Heart left ventricle (tissue), 16 donors: ENCODE measurements at places on chromosomes 1 and 21. TPM values are rescaled to one million over a fixed set of nuclear protein-coding genes. Genes with fewer than 3 reads are reported as not detected.

GUCA2A gene
- not detected for total RNA-seq

SPRR2A gene
- total RNA-seq, result not detected

COP1 gene
- 19.9 TPM for total RNA-seq

GRCh38 chr1:200896531-200897196, 2.0 kb downstream of the INAVA start:
- peaks cover 5% of the 10 kb centered on the region for H3K27me3 ChIP-seq
- H3K4me3 ChIP-seq, result no peak overlapping the region
- no peaks in the 10 kb centered on the region for H3K36me3 ChIP-seq

- no peak overlapping the region for H3K4me3 ChIP-seq
- H3K27ac ChIP-seq, result no peak overlapping the region
- peaks cover 84% of the 10 kb centered on the region for H3K36me3 ChIP-seq
- no peaks in the 10 kb centered on the region for H3K4me1 ChIP-seq
- H3K27me3 ChIP-seq, result no peaks in the 10 kb centered on the region
Measured at GRCh38 chr1:11211925-11212587, 22.9 kb downstream of the ANGPTL7 start.

DNA sequence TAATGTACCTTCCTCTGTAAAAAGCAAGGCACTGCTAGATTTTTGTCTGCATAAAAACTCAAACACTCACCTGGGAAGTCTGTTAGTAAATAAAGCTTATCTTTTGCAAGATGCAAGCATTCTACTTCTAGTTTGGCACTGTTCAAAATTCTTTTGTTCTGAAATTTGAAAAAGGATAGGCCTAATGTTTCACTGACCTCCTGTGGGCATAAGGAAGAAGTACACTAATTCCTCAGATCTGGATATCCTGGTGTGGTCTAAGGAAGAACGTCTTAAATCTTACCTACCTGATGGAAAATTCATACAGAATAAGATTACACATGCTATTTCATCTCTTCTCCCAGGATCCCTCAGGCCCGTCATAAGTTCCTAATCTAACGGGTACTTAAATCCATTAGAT, 93.5 kb upstream of the CAMK1G start:
- DNase-seq, result no peak
- no peak overlapping the region for H3K4me3 ChIP-seq
- no peaks in the 10 kb centered on the region for H3K4me1 ChIP-seq
- no peaks in the 10 kb centered on the region for H3K36me3 ChIP-seq

DNA sequence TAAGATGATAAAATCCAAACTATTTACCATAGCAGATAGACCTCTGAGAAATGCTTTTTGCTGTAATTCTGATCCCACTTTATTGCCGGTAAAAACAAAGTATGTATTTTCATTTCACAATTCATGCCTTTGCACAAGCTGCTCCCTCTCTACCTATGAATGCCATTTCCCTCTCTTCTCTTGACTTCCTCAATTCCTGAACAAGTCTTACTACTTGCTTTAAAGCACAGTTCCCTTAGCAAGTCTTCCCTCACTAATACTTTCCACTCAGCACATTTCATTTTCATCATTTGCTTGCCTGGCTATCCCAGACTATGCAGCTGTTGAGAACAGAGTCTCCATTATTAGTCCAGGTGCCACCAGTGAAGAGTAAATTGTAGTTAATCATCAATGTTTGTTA, 13.8 kb downstream of the GPATCH2 start:
- no peak for DNase-seq
- no peak overlapping the region for H3K27ac ChIP-seq
- H3K36me3 ChIP-seq, result peaks cover 32% of the 10 kb centered on the region
- no peaks in the 10 kb centered on the region for H3K4me1 ChIP-seq
- no peak overlapping the region for H3K4me3 ChIP-seq

GRCh38 chr1:213564215-213564659, 423.5 kb upstream of the PROX1 start:
- no peaks in the 10 kb centered on the region for H3K4me1 ChIP-seq
- DNase-seq, result no peak
- no peak overlapping the region for H3K4me3 ChIP-seq

DNA sequence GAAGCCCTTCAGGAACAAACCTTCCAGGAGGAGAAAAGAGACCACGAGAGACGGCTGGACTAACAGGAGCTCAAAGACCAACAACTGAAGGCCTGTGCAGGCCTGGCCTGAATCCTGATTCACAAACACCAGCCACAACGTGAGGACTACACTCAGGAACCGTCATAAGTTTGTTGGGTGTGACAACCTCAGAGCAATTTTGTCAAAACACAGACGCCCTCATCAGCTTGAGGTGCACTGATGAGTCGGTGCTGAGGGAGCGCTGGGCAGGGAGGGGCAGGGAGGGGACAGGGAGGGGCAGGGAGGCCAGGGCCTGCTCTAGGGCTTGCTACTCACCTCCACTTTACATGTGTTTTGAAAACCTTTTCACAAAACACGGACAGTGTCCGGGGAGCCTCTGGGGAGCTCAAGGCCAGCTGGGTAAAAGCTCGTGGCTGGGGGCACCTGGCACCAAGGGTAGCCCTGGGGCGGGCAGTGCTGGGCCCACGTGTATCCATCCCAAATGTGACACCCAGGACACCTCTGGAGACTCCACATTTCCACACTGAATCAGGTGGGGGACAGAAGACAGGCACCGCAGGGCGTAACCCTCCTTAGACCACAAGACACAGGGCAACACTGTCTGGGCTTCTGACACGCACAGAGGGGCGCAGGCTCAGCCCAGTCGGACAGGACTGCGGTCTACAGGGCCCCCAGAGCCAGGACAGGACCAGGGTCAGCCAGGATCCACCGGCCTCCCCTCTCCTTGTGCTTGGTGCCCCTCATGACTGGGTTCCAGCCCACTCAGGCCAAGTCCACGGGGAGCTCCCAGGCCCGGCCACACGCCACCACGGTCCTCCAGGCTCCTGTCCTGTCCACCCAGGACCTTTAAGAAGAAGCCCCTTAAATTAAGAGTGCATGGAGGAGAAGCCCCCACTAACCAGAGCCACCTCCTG, 16.5 kb downstream of the LSS start:
- H3K27ac ChIP-seq, result no peak overlapping the region
- H3K36me3 ChIP-seq, result peaks cover 83% of the 10 kb centered on the region
- no peak overlapping the region for H3K4me3 ChIP-seq
- no peak for DNase-seq

DNA sequence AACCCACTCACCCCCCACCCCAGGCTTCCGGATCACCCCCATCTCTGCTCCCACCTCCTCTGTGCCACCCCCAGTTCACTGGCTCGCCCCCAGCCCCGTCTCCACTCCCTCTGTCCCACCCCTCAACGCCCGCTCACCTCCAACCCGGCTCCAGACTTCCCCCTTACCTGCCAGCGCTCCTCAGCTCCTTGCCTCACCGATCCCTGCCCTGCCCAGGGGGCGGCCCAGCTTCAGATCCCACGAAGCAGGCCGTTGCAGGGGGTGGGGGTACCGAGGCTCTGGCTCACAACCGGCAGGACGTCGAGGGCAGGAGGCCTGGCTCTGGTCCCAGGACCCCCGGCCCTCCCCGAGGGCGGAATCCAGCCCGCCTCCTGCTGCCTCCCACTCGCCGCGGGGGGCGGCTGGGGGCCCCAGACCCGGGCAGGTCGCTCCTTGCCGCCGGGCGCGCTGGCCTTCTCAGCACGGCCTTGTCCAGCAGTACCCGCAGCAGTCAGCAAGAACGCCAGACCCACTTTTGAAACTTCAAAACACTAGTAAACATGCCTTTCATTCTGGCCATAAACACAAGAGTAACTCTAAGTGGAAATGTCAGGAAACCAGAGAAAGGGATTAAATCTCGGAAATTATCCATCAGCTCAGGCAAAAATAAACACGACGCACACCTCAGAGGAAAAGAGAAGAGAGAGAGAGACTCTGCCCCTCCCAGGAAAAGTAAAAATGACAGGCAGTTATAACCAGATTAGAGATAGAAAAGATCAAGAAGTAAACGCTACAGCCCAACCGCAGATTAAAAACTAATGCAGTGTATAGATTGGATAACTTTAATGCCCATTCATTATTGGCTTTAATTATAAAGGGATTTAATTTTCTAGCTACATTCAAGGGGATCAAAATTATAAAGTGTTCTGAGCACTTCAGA, 1.0 kb upstream of the FAM89A start:
- peaks cover 27% of the 10 kb centered on the region for H3K27me3 ChIP-seq
- peak overlapping the region; percentile 79 for H3K4me3 ChIP-seq
- DNase-seq, result no peak
- peak overlapping the region; percentile 46 for H3K27ac ChIP-seq

GRCh38 chr1:89844241-89844807, 23.5 kb downstream of the LRRC8D start:
- H3K4me3 ChIP-seq, result peak overlapping the region; percentile 74
- DNase-seq, result no peak
- no peaks in the 10 kb centered on the region for H3K4me1 ChIP-seq
- no peaks in the 10 kb centered on the region for H3K27me3 ChIP-seq
- H3K27ac ChIP-seq, result peak overlapping the region; percentile 73
- H3K36me3 ChIP-seq, result no peaks in the 10 kb centered on the region

DNA sequence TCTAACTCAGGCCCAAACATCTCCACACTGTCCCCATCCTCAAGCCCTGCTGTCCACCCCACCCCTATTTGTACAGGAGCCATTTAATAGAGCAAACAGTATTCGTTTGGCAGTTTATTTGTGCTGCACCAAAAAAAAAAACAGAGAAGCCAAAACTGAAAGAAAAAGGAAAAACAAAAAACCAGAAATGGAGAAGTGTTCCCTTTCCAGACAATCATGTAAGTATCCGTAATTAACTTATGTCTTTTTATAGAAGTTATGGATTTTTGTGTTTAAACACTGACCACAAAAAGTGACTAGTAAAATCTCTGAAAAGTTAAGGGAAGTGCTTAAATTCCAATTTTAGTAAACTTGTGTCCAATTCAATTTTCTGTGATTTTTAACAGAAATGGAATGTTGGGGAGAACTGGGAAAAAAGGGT, 40.4 kb upstream of the ZBTB18 start:
- no peak overlapping the region for H3K27ac ChIP-seq
- DNase-seq, result no peak
- H3K27me3 ChIP-seq, result no peaks in the 10 kb centered on the region
- peak overlapping the region; percentile 17 for H3K4me3 ChIP-seq
- no peaks in the 10 kb centered on the region for H3K36me3 ChIP-seq
- no peaks in the 10 kb centered on the region for H3K4me1 ChIP-seq

- DNase-seq, result no peak
- H3K4me1 ChIP-seq, result no peaks in the 10 kb centered on the region
- H3K36me3 ChIP-seq, result no peaks in the 10 kb centered on the region
Measured at GRCh38 chr1:196651637-196652215, at the start of gene CFH. Gene CFH, plus strand, starts transcription at chr1:196652043. Its CDS starts 75 bp downstream, at chr1:196652118.

GRCh38 chr1:239617731-239618130, 231.4 kb downstream of the CHRM3 start:
- H3K4me1 ChIP-seq, result no peaks in the 10 kb centered on the region
- no peak overlapping the region for H3K27ac ChIP-seq

DNA sequence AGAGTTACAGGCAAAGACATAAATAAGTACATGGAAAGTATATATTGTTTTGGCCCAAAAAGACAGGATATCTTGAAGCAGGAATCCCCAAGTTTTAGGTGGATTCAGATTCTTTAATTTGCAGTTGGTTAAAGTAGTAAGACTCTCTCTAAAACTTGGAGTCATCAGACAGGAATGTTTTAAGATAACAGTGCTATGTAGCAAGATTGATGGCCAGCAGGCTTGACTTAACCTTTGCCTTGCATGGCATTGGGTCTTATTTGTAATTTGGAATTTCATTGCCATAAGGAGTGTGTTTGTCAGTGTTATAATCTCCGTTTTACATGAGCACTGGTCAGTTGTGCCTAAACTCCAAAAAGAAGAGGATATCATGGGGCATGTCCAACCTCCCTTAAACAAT, 727.6 kb upstream of the CHRM3 start:
- no peaks in the 10 kb centered on the region for H3K27me3 ChIP-seq
- no peaks in the 10 kb centered on the region for H3K36me3 ChIP-seq
- no peak overlapping the region for H3K4me3 ChIP-seq
- no peaks in the 10 kb centered on the region for H3K4me1 ChIP-seq
- DNase-seq, result no peak
- no peak overlapping the region for H3K27ac ChIP-seq

DNA sequence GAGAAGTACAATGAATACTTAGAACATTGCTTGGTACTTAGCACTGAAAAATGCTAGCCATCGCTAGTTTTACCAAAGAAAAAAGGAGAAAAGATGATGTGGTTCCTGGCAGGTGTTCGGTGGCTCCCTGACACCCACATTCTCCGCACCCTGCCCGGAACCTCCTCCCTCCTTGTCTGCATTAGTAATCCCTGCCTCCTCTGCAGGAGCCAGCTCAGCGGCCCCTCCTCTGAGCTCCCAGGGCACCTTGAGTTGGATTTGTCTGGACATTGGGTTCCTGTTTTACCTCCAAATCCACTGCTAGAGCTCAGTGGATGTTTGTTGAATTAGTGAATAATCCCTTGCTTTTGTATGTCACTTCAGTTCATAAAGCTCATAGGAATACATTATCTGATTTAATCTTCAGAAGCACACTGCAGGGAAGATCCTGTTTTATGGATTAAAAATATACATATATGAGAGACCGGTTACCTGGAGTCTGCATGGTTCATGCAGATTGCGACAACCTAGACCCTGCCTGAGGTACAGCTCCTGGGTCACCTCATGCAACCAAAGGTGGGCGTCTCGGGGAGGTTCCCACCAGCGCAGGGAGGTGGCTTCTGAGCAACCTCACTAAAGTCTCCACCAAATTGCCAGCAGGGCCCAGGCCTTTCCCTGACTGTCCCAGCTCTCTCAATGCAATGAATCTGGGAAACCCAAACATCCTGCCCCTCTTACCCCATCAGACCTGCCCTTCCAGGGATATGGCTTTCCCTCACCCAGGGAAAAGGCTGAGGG, 24.2 kb downstream of the PCAT6 start:
- H3K27ac ChIP-seq, result no peak overlapping the region
- no peaks in the 10 kb centered on the region for H3K27me3 ChIP-seq
- H3K4me1 ChIP-seq, result no peaks in the 10 kb centered on the region

- H3K36me3 ChIP-seq, result no peaks in the 10 kb centered on the region
- H3K27ac ChIP-seq, result no peak overlapping the region
- no peak overlapping the region for H3K4me3 ChIP-seq
- peaks cover 20% of the 10 kb centered on the region for H3K27me3 ChIP-seq
- H3K4me1 ChIP-seq, result no peaks in the 10 kb centered on the region
Measured at GRCh38 chr1:169650551-169650950, 20.6 kb upstream of the SELP start.

- H3K27ac ChIP-seq, result no peak overlapping the region
- no peak for DNase-seq
- no peaks in the 10 kb centered on the region for H3K4me1 ChIP-seq
- H3K27me3 ChIP-seq, result no peaks in the 10 kb centered on the region
Measured at GRCh38 chr1:156154317-156154749, 948 bp downstream of the SEMA4A start.

DNA sequence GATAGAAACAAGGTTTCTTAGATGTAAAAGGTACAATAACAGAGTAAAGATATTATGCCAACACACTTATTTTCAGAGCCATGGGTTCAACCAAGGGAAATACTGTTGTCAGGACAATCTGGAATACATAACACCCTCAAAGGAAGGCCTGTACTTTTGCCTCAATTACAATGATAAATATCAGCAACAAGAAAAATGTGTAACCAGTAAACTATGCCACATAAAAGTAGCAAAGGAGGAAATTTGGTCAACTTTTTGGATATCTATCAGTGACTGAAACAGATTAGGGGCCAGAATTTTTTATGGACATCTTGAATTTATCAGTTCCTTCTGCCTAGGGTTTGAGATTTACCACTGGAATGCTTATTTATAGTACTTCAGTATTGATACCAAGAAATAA, 24.6 kb upstream of the RAP1GAP start:
- H3K4me3 ChIP-seq, result no peak overlapping the region
- no peaks in the 10 kb centered on the region for H3K4me1 ChIP-seq
- no peaks in the 10 kb centered on the region for H3K27me3 ChIP-seq
- no peak for DNase-seq
- H3K36me3 ChIP-seq, result peaks cover 89% of the 10 kb centered on the region
- H3K27ac ChIP-seq, result no peak overlapping the region

- H3K4me1 ChIP-seq, result peaks cover 31% of the 10 kb centered on the region
- H3K36me3 ChIP-seq, result no peaks in the 10 kb centered on the region
- no peak overlapping the region for H3K27ac ChIP-seq
- H3K4me3 ChIP-seq, result no peak overlapping the region
- no peak for DNase-seq
Measured at GRCh38 chr1:91578320-91579109, 77.9 kb downstream of the CDC7 start.
